Activated CD4-positive, alpha-beta T cell treated with anti-CD3 and anti-CD28 coated beads, Interleukin-2, amount 10 ng/mL, durations not matched to agents 7 days and 5 days (primary cell): ENCODE measurements at places on chromosomes 3 and 15. TPM values are rescaled to one million over a fixed set of nuclear protein-coding genes. Genes with fewer than 3 reads are reported as not detected.

The SH3GL3 gene
- not detected for total RNA-seq

The SENP5 gene
- total RNA-seq = 32.4 TPM

The SPTSSB gene
- total RNA-seq = not detected

The AMT gene
- 6.2 TPM for total RNA-seq

The UROC1 gene
- total RNA-seq = not detected
